ENCODE measurements at places on chromosomes 2 and 18.

DNA sequence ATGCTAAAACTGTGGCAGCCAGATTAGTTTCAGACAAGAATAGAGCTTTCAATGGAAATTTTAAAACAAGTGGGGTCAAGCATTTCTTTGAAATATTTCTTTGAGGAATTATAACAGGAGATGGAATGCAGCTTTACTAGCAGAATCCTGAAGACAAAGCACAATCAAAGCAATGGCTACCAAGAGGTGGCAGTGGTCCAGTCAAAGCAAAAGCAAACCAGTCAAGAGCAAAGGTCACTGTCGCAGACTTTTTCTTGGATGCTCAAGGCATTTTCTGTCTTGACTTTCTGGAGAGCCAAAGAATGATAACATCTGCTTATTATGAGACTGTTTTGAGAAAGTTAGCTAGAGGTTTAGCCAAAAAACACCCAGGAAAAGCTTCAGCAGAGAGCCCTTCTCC, 351.2 kb upstream of the DLGAP1 start:
- no peak for DNase-seq

DNA sequence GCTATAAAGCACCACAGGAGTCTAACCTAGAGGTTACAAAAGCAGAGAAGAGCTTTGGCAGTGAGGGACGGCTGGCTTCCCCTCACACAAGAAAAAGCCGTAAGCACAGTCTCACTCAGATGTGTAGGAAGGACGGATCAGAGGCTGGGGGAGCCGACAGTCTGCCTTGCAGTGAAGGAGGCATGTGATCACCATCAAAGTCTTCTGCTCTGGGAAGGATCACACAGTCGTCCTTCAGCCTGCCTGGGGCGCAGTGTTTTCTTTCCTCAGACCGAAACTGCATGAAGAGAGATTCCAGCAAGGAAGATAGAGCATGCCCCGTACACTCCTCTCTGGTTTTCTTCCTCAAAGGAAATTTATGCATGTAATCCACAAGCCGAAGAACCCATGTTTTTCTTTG, 24.1 kb downstream of the GATA6 start:
- DNase-seq, result no peak

DNA sequence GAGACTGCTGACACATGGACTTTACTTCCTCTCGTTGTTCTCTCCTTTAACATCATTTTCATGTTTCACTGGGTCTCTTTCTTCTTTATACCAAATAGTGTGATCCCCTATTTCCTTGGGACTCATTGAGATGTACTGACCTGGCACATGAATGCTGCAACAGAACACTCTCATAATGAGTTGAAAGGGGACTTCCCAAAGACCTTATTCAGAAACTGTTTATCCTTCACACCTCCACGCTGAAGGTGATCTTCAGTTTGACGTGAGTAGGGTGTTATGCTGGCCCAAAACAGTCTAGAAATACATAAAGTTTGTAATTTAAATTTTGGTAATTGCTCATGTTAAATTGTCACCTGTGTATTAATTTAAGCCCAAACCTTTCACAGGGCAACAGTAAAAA, 1096.8 kb upstream of the GYPC start:
- DNase-seq, result no peak

- DNase-seq, result no peak
Measured at GRCh38 chr2:176491172-176491904, 222.1 kb downstream of the MTX2 start.

DNA sequence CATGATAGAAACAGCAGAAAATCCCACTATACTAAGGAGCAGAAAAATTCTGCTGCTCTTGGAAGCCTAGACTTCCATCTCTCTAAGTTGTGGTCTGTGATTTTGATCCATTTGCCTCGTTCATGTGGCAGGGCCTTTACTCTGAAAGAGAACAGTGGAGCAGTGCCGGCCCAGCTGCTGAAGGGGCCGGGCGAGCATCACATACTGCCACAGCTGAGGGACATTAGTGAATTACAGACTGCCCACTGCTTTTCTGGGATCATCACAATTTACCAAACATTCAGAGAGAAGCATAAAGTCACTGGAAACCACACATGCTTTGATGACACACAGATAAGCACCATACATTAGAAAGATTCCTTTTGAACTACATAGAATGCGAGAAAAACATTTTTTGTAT, 217.0 kb upstream of the BOD1L2 start:
- no peak for DNase-seq

GRCh38 chr18:69838620-69839411, 108.9 kb downstream of the CD226 start:
- DNase-seq, result no peak

GRCh38 chr18:54112356-54112755, 112.1 kb downstream of the MBD2 start:
- DNase-seq, result no peak

GRCh38 chr2:60223859-60224258, 329.6 kb downstream of the BCL11A start:
- DNase-seq, result no peak

- DNase-seq, result no peak
Measured at GRCh38 chr18:43587538-43588153, 310.4 kb upstream of the SYT4 start.

DNA sequence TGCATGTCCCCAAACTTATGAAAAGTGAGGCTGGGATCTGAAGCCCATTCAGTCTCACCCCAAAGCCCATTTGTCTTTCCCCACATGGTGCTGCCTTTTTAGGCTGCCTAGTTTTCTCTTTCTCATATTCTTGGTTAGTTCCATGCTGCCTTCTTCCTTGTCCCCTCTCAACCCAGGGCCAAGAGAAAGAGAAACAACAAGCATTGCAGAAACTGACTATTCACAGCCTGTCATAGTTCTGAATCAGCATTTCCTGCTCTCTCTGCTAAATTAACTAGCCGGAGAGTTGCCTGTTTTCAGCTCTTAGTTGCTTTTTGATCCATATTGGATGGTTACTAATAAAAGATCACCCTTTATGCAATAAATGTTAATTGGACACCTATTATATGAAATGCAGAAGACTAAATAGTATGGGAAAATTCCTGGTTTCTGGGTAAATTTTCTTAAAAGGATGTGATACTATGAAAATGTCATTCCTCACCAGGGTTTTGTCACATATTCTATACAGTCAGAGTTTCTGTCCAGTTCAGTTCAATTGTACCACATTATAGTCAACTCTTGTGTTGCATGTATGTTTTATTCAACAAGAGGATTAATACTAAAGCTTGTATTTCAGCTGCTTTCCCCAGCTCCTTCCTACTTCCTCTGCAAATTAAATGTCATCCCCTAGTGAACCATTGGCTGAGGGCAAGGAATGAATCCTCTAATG, 246.5 kb downstream of the GALR1 start:
- DNase-seq, result no peak

Measured in natural killer cell treated with Interleukin-12 subunit alpha and Interleukin-12 subunit beta and Interleukin-15 and Interleukin-18, amount 100 ng/mL, for 72 hours (primary cell).